Nephron progenitor cell (in vitro differentiated cells): ENCODE measurements at places on chromosomes 3 and 15.

DNA sequence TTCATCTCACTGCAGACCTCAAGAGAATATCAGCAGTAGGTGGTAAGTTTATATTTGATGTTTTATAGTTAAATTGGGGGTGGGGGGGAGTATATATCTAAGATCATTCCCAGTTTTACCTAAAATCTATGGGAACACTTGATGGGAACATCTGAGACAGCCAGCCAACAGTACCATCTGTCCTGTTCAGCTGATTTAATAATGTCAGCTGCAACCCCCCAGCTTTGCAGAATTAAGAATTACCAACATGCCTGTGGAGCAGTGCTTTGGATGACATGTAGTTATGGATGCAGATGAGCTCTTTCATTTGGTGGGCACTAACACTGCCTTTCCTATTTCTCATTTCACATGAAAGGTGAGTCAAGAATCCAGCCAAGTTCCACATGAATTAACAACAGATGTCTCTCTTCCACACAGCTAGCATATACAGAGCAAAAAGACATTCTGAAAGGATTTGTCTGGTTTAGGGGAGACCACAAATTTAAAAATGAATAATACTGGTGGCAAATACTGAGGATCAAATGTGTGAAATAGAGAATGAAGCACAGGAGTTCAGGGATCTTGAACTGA lies 76.2 kb downstream of the SETD5 start:
- no peak for DNase-seq

- no peak for DNase-seq
Observed at GRCh38 chr15:58553365-58553918, 121.7 kb downstream of the LIPC start.

- DNase-seq, result no peak
Observed at GRCh38 chr15:37898362-37898761, 36.1 kb upstream of the TMCO5A start.

DNA sequence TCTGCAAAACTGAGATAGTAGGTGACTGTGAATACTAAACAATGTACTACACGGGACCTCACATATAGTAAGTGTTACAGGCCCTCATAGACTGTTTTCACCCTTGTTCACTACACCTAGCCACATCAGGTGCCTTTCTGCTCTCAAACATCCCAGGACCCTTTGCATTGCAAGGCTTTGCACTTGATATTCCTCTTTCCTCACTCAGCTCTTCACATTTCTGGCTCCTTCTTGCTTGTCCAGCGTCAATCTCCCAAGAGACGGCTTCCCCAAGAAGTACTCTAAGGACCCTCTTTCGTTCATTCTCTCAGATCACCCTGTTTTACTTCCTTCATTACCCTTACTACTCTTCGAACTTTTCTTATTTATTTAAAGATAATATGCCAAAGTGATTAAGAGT lies 10.0 kb downstream of the DENND4A start:
- no peak for DNase-seq

DNA sequence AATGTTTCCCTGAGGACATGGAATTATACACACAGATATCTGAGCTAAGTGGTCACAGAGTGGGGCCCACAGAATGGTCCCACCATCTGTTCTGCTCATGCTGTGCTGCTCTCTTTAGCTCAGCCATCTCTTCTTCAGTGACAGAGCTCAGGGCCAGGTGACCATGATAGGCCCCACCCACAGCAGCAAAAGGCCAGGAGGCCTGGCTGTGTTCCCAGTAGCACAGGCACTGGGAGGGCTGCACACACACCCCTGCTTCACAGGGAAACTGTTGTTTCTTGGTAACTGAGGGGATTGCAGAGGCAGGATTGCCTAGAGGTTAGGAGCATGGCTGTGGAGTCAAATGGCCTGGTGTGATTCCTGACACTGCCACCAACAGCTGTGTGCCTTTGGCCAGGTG lies 4.8 kb upstream of the FBXW12 start:
- DNase-seq, result no peak

DNA sequence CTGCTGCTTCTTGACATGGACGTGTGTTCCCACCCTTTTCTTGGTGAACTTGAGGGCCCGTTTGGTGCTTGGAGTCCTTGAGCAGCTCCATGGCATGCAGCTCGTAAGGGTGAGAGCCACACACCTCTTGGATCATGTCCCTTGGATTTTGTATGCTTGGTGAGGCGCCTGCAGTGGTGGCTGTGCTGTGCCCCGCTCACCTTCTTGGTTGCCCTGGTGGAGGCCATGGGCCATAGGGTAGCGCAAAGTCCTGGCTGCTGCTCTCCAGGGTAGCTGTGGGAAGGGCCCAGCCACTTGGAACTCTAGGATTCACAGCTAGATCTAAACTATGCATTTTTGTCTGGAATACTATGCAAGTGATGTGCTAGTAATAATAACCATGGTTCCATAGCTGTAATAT lies 26.7 kb upstream of the DPPA4 start:
- no peak for DNase-seq

DNA sequence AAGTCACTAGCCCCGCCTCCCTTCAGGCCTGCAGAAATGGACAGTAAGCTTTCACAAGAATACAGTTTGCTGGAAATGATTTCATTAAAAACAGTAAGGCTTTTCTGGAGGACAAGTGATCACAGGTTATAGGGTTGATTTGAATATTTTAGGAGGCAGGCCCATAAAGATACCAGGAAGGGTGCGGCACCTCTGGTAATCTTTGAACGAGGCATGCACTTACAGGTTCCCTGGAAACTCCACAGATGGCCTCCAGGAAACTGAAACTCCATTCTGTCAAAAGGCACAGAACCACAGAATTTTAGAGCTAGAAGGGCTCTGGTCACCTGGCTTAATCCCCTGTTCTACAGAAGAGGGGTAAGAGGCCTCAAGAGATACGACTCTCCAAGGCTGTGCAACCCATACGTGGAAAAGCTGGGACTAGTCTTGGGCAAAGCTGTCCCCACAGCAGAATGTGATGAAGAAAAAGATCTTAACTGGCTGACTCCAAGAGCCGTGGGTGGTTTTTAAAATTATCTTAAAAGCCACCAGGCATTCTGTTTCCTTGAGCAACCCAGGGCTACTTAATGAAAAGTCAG lies 1.2 kb downstream of the STARD5 start:
- no peak for DNase-seq
